ENCODE measurements at places on chromosomes 13 and 19.

GRCh38 chr19:32373585-32374295 lies 28.3 kb downstream of the ZNF507 start:
- no peak for DNase-seq

DNA sequence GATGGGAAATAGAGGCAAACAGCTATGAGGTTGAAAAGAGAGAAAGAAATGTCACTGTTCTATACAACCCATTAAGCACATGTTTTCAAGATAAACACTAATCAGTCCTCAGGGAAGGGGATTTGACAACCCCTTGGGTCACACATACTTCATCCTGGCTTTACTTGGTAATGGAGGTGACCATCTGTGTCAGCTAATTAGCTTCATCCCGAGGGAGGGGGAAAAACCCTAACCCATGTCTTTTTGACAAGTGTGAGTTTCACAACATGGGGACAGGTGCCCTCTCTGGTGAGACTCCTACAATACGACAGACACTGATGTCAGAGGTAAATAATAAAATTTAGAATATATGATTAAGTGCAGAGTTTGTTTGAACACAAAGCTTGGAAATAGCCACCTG lies 43.1 kb downstream of the ZNF611 start:
- no peak for DNase-seq

- no peak for DNase-seq
Observed at GRCh38 chr19:8811315-8812172, 20.6 kb downstream of the ZNF558 start.

DNA sequence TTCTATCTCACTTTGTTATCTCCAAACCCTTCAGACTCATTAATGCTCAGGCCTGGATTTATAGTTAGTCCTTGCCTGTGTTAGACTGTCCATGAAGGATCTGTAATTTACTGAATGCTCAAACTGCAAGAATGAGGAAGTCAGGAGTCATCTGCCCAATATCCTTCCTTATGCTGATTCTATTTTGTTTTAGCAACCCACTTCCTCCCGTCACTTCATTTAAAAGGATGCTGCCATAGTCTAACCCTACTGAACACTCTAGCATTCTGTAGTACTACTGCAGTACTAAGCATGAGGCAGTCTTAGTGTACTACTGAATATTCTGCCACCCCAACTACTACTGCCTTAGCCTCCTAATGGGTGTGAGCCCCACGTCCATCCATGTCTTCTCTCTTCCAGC lies 1.5 kb downstream of the FCAR start:
- DNase-seq = no peak

- DNase-seq = no peak
Observed at GRCh38 chr13:36548129-36548528, 115.8 kb downstream of the CCNA1 start.

DNA sequence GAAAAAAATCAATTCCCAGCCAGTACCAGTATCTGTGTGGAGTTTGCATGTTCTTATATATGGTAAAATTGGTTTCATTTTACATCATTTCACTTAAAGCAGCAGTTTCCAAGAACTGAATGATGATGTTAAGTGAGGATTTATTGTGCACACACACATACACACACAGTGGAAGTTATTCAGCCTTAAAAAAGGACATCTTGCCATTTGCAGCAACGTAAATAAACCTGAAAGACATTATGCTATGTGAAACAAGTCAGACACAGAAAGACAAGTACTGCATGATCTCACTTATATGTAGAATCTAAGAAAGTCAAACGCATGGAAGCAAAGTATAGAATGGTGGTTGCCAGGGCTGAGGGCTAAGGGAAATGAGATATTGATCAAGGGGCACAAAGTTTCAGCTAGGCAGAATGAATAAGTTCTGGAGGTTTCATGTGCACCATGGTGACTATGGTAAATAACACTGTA lies 5.3 kb downstream of the SIGLECL1 start:
- no peak for DNase-seq

GRCh38 chr13:72889495-72889894 lies 107.6 kb downstream of the PIBF1 start:
- no peak for DNase-seq

DNA sequence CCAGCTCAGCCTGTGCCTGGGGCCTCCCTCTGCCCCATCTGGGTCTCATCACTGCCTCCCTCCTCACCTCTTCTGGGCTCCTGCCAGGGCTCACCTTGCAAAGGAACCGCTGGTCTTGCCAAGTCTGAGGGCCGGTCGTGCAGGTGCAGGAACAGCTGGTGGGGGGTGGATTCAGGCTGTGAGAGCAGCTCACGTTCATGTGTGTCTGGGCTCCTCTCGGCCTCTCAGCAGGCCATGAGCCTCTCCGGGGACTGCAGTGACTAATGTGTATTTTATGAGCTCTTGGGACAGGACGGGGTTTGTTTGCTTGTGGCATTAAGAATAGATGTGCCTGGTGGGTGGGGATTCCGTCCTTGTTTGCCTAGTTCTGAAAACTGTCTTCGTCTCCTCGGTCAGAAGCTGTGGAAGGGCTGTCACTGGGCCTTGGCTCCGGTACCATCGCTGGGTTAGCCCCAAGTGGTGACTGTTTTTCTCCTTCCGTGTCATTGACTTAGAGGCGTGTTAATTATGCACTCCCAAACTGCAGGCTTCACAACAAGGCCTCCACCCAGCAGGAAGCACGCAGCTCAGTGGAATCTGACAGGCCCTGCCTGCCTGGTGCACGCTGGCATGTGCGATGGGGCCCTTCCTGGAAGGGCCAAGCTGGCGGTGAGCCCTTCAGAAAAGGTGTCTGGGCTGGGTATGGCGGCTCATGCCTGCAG lies 77.6 kb downstream of the KDM4B start:
- DNase-seq = peak; percentile 97

DNA sequence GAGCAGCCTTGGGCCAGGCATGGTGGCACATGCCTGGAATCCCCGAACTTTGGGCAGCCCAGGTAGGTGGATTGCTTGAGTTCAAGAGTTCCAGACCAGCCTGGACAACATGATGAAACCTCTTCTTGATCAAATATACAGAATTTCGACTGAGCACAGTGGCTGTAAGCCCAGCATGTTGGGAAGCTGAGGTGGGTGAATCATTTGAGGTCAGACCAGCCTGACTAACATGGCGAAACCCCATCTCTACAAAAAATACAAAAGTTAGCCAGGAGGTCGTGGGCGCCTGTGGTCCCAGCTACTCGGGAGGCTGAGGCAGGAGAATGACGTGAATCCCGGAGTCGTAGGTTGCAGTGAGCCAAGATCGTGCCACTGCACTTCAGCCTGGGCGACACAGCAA lies 8.0 kb upstream of the NLRP7 start:
- DNase-seq = no peak

DNA sequence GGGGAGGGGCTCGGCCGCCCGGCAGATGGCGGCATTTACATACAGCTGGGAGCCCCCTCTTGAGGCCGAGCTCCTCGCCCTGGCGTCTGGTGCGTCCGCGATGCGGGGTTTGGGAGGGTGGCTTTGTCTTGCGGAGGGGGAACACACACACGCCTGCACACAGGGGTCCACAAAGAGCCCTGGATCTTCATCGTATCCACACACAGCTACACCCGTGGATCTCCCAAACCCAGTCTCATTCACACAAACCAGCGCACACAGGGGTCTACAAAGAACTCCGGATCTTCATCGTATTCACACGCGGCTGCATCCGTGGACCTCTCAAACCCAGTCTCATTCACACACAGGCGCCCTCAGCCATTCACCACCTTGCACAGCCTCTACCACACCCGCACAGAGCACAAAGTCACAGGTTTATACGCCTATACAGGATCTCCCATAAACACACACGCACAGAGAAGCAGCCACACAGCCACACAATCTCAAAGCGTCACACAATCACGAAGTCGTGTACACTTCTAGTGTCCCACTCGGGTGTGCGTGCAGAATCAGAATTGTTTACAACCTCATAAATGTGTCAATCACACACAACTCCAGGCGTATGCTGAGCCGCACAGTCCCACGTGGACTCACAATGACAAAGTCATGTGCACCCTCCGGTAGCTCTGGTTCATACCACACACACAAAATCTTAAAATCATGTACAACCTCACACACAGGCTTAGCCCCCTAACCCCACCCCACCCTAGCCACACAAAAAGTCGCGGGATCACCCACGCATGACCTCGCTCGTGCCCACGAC lies 550 bp upstream of the DLL3 start:
- DNase-seq = peak; percentile 74

DNA sequence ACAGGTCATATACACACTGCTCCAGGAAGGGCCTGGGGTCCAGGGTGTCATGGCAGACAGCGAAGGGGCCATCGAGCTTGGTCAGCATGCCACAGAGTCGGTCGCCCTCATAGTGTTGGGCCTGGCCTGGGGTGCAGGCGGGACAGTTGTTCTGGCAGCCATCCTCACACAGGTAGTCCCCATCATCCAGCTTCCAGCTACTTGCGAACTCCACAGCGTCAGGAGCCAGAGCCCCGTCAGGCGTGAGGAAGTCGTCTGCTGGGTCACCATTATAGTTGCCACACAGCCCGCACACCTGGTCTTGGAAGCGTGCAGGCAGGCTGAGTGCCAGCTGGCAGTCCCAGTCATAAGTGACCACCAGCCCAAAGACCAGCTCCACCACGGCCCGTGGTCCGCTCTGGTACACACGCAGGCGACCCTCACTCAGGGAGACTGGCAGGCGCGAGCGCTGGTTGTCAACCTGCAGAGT lies 16.2 kb downstream of the FCGBP start:
- no peak for DNase-seq

DNA sequence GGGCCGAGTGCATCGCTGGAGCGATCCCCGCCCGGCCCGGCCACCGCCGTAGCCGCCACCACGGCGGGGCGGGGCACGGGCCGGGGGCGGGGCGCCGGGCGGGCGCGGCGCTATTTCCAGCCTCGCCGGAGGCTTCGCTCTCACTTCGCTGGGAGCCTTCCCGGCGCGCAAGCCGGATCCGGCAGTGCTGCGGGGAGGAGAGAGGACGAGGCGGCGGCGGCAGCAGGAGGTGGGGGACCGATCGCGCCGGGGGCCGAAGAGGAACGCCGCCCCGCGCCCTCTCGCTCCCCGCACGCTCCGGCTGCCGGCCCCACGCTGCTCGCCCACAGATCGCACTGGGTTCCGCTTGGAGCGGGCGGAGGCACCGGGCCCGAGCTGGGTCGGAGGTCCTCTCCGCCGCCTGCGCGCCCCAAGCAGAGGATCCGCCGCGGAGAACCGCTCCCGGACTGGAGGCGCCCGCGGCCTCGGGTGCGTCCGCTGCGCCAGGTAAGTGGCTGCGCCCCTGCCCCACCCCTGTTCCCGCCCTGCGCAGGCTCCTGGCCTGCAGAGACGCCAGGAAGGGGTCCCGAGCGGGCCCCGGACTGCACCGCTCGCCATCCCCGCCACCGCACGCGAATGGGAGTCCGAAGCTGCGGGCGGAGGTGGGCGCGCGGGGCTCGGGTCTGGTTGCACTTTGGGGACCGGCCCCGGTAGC lies at the start of gene CHST8:
TSS of gene CHST8 (plus strand) at position 143 of the 694 bp plus-strand sequence. CDS start 67,309 bp downstream, outside the sequence.
- no peak for DNase-seq

DNA sequence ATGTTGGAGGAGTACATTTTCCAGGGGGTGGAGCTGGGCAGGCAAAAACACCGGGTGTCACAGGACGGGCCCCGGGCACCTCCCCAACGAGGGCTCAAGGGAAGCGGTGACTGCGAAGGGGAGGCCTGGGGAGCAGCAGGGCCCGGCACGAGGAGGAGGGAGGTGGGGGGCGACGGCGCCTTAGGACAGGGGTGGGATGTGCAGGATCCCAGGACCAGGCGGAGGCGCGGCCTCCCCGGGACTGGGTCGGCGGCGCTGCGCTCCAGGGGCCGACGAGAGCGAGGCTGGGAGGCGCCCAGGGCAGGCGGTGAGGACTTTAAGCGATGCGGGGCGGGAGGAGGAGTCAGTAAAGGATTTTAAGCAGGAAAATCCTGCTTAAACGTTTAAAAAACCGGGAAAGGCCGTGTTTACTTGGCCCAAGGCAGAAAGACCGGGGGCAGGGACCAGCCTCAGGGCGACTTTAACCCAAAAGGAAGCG lies 427 bp downstream of the ZNF160 start:
- DNase-seq = no peak

DNA sequence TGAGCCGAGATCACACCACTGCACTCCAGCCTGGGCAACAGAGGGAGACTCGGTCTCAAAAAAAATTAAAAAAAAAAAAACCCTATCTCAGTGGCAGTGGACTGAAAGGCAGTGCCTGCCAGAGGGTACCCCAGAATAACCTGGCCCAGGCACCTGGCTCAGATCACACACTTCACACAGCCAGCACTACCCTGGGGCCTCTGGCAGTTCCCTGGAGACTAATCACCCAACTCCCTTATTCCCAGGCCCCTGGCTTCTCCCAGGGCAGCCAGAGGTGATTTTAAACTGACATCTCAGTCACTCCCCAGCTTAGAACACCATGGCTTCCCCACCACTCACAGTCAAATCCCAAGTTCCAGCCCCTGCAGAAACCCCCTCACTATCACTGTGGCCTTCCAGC lies 3.5 kb upstream of the SLC27A5 start:
- DNase-seq = no peak

DNA sequence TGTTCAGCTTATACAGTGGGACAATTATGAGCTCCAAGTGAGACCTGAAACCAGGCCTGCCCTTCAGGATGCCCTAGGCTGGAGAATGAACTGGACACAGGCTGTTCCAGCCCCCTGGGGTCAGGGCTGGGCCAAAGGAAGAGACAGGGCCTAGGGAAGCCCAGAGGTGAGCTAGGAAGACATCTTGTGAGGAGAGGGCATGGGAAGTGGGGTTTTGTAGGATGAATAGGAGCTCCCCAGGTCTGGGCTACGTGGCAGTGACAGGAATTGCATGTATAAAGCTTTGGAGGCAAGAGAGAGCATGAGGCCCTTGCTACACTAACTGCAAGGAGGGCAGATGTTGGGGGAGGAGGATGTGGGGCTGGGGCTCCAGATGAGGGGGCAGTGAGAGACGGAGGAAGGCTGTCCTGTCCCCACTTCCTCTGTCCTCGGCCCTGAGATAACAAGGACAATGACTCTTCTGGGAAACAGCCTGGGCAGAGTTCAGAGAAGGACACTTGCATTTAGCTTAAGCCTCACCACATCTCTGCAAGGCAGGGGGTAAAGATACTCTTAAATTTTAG lies 1.5 kb upstream of the TBXA2R start:
- no peak for DNase-seq

DNA sequence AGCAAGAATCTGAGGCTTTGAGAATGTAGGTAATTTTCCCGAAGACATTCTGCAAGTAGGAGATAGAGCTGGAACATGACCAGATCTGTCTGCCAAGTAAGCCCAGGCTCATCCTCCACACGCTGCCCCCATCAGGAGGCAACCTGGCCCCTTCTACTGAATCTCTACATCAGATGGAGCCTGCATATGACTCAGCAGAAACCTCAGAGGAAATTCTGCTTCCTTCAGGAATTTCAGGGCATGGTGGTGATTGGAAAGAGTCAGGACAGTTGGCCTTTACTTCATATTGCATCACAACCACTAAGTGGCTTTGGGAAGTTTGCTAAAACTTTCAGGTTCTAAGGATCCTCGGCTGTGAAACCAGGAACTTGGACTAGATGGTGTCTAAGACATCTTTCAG lies 85.2 kb downstream of the LRRC63 start:
- no peak for DNase-seq

- no peak for DNase-seq
Observed at GRCh38 chr13:107730813-107731212, 484.5 kb downstream of the LIG4 start.

DNA sequence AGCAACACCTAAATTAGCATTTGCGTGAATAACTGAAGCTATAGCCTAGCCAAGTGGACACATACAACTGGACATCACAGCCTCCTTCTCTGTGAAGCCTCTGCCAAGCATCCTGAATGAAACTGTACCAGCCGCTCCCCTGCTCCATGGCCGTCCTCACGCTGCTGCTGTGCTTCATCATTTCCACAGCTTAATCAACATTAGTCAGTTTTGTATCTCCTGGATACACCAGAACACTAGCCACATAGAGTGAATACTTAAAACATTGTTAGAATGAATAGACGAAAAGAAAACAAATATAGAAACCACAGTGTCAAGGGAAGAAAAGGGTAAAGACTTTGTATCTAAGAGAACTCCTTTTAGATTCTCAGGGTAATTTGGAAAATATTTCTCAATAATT lies 1526.9 kb downstream of the EFNB2 start:
- DNase-seq = no peak
